Ovary (tissue), 10 donors: ENCODE measurements at places on chromosomes 11 and 22.

- no peak overlapping the region for H3K27ac ChIP-seq
- no peaks in the 10 kb centered on the region for H3K4me1 ChIP-seq
- no peak overlapping the region for H3K4me3 ChIP-seq
- DNase-seq: no peak
- H3K36me3 ChIP-seq: no peaks in the 10 kb centered on the region
Measured at GRCh38 chr11:119803139-119803538, 74.1 kb upstream of the NECTIN1 start.

- H3K36me3 ChIP-seq: no peaks in the 10 kb centered on the region
- H3K27ac ChIP-seq: no peak overlapping the region
- no peaks in the 10 kb centered on the region for H3K4me1 ChIP-seq
Measured at GRCh38 chr11:134632347-134633119, 220.5 kb upstream of the B3GAT1 start.

- H3K4me1 ChIP-seq: no peaks in the 10 kb centered on the region
- H3K27ac ChIP-seq: no peak overlapping the region
- H3K36me3 ChIP-seq: no peaks in the 10 kb centered on the region
- H3K27me3 ChIP-seq: no peaks in the 10 kb centered on the region
- H3K4me3 ChIP-seq: no peak overlapping the region
Measured at GRCh38 chr11:16169541-16169940, 186.8 kb downstream of the SOX6 start.

DNA sequence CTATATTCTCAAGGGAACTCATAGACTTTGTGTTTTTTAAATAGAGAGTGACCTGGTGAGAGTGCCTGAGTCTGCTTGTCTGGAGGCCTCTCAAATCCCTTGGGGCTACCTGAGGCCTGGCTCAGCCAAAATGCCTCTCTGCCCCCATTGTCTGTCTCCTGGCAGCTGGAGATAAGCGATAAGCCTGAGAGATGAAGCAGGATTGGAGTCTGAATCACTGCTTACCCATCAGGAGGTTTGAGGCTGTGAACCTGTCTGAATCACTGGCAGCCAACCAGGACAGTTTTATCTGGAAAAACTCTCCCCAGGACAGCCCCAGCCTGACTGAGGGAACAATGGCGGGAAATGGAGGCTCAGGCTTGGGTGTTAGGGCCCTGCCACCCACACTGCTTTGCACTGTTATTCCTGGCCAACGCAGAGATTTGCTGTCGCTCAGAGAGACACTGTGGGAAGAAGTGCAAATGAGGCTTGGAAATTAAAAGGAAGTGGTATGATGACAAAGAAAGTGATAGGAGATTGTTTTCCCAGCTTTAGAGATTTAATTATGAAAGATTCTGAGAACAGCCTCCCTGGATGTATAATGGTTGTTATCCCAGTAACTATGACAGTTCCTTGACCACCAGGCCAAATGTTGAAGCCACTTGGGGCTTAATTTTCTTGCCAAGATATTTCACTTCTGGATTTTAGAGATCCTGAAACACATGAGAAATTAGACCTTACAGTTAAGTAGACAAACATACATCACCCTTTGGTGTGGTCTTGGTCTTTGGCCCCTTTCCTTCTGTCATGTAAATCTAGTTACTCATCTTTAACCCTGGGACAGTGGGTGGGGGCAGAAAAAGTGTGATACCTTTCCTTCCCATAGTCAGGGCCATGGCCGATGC is 102.1 kb downstream of the RASSF10 start:
- no peaks in the 10 kb centered on the region for H3K27me3 ChIP-seq
- no peaks in the 10 kb centered on the region for H3K4me1 ChIP-seq
- no peak overlapping the region for H3K4me3 ChIP-seq

DNA sequence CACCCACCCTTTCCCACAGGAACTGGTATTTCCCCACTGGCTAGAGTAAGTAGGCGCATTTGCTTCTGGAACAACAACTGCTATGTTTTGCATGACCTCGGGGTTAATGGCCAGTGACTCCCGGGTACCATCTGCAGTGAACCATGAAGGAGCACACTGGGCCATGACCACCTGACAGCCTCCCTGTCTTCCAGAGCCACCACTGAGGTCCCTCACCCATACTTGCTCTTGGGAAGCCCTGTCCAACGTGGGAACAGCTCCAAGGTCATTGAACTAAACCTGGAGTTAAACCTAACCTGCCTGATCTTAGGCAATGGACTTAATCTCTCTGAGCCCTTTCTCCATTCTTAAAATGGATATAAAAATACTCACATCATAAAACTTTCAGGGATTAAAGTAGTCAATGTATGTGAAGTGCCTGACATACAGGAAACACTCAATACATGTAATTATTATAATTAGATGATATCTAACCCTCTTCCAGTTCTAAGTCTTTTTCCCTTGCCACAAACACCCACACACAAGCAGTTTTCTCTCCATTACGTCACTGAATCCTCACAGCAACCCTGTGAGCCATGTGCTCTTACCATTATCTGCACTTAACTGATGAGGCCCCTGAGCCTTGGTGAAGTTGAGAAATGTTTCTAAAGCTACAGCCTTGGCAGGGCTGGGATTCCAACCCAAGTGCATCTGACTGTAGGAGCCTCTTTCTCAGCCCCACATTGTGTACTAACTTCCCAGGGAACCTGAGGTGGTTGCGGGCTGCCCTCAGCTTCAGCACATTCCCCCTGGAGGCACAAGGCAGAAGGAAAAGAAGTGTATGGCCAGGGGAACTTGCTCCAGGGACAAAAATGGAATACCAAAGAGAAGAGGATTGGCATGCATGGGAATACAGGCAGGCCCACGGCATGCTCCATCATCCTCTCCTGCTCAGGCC is 74.5 kb upstream of the NCAM1 start:
- peaks cover 3% of the 10 kb centered on the region for H3K4me1 ChIP-seq
- no peak for DNase-seq
- no peak overlapping the region for H3K4me3 ChIP-seq
- no peaks in the 10 kb centered on the region for H3K36me3 ChIP-seq
- no peak overlapping the region for H3K27ac ChIP-seq

DNA sequence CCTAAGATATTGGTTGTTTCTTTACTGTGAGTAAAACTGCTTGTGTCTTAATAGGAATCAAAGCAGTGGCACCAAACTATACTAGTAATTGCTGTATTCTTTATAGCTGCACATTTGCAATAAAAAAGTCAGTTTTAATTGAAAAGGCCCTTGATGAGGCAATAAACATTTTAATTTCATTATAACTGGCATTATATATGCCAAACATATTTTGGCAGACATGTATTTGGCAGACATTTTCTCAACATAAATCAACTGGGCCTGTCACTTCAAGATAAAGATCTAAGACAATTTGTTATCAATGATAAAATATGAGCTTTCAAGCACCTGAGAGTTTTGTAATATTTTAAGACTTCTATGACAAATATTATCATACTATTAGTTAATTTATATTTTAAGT is 245.7 kb downstream of the SBF2 start:
- no peak overlapping the region for H3K27ac ChIP-seq
- peaks cover under 1% of the 10 kb centered on the region for H3K4me1 ChIP-seq
- H3K27me3 ChIP-seq: no peaks in the 10 kb centered on the region
- H3K4me3 ChIP-seq: no peak overlapping the region
- DNase-seq: no peak

DNA sequence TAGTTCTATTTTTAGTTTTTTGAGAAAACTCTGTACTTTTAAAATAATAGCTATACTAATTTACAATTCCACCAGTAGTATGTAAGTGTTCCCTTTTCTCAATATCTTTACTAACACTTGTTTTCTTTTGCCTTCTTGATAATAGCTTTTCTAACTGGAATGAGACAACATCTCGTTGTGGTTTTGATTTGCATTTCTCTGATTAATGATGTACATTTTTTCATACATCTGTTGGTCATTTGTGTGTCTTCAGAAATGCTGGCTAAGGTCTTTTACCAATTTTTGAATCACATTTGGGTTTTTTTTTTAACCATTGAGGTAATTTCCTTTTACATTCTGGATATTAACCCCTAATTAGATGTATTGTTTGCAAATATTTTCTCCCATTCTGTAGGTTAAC is 258.9 kb downstream of the DYNC2H1 start:
- H3K27ac ChIP-seq: no peak overlapping the region
- H3K4me1 ChIP-seq: no peaks in the 10 kb centered on the region
- no peak overlapping the region for H3K4me3 ChIP-seq

DNA sequence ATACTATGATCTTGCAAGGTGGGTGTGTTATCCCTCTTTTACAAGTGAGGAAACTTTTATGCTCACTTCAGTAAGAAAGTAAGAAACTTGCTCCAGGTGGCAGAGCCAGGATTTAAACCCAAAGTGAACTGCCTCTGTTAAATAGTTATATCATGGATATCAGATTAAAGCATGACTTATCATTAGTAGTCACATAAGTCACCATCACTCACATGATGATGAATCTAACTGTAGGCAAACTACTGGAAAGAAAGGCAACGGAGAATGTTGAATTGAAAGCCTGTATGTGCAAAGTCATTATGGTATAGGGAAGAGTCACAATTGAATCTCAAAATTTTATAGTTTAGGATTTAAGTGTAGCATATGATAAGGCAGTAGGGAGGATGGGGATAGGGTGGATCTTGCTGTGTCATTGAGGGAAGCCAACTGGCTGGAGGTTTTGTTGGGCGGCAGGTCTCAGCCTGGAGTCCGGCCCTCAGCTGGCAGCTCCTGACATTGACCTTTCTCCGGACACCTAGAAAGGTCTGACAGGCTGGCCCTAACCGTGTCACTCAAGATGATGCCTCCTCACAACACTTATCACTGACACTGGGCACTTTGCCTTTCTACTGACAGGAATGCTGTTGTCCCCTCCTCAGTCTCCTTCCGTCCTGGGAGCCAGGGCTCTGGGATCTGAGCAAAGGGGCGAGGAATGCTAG is 98.3 kb downstream of the EMSY start:
- no peaks in the 10 kb centered on the region for H3K27me3 ChIP-seq
- H3K4me1 ChIP-seq: no peaks in the 10 kb centered on the region
- H3K4me3 ChIP-seq: no peak overlapping the region
- DNase-seq: no peak
- H3K27ac ChIP-seq: no peak overlapping the region

- no peak overlapping the region for H3K27ac ChIP-seq
- H3K4me3 ChIP-seq: no peak overlapping the region
- no peaks in the 10 kb centered on the region for H3K27me3 ChIP-seq
- H3K36me3 ChIP-seq: no peaks in the 10 kb centered on the region
Measured at GRCh38 chr11:48020092-48020755, 39.9 kb downstream of the PTPRJ start.

- DNase-seq: no peak
- H3K27me3 ChIP-seq: no peaks in the 10 kb centered on the region
- H3K4me1 ChIP-seq: peaks cover 6% of the 10 kb centered on the region
- H3K27ac ChIP-seq: no peak overlapping the region
- H3K4me3 ChIP-seq: no peak overlapping the region
- H3K36me3 ChIP-seq: no peaks in the 10 kb centered on the region
Measured at GRCh38 chr11:130451231-130452019, 3.0 kb downstream of the ADAMTS15 start.

- H3K36me3 ChIP-seq: no peaks in the 10 kb centered on the region
- H3K4me1 ChIP-seq: peaks cover 19% of the 10 kb centered on the region
- peak overlapping the region; percentile 41 for H3K27ac ChIP-seq
- no peaks in the 10 kb centered on the region for H3K27me3 ChIP-seq
- DNase-seq: peak; percentile 73
Measured at GRCh38 chr11:123100379-123101085, 38.6 kb upstream of the HSPA8 start.

DNA sequence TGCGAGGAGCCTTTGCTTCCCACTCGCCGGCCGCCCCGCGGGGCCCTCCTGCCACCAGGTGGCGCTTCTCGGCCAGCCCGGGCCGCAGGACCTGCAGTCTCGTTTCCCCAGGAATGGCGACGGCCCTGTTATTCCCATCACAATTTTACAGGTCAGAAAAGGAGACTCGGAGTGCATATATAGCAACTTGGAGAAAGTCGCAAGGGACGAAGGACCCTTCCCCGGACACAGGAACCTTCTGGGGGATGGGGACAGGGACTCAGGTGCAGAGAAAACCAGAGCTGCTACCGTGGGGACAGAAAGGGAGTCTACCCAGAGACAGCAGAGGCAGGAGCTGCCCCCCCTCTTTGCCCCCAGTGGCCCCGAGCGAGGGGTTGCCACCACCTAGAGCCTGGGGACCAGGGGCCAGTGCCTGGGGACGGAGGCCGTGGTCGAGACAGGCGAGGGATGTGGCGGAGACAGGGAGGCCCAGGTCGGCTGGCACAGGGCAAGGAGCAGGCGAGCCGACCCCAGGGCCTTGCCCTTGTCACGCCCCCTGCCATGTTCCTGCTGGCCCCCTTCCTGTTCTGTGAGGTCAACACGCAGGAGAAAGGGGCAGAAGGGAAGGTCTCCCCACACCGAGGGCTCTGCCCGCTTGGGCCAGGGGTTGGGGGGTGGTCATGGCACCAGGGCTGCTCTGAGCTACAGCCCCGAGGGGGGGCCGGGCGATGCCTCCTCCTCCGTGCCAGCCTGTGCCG is 3.5 kb upstream of the KRTAP5-6 start:
- peaks cover 8% of the 10 kb centered on the region for H3K4me1 ChIP-seq
- no peak overlapping the region for H3K27ac ChIP-seq
- H3K27me3 ChIP-seq: no peaks in the 10 kb centered on the region
- peak; percentile 50 for DNase-seq

DNA sequence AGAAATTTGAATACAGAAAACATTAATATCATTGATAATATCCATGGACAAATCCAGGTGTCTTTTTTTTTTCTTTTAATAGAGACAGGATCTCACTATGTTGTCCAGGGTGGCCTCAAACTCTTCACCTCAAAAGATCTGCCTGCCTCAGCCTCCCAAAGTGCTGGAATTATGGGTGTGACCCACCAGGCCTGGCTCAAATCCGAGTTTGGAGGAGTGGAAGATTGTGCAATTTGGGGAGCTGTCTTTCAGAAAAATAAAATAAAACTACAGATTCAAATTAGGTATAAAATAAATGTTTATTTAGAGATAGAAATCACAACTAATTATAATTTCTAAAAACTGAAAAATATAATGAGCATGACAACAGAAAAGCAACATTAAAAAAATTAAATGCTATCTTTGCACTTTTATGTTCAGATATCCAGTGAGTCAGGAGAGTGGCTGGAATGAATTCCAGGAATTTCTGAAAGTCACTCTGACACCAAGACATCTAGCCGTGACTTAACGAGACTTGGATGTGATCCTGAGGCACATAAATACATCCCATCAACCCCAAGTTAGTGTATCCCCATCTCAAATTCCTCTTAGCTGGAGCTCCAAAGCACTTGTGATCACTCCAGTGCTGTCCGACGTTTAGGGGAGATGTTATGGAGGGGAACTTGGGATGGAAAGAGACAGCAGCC is 128.6 kb upstream of the THY1 start:
- no peak overlapping the region for H3K27ac ChIP-seq
- no peaks in the 10 kb centered on the region for H3K27me3 ChIP-seq
- DNase-seq: no peak
- H3K4me3 ChIP-seq: no peak overlapping the region
- H3K4me1 ChIP-seq: no peaks in the 10 kb centered on the region
